PC-3 (cell line): ENCODE measurements at places on chromosomes 16 and 17.

GRCh38 chr17:27818401-27819105 lies 18.2 kb upstream of the NOS2 start:
- DNase-seq, result no peak

DNA sequence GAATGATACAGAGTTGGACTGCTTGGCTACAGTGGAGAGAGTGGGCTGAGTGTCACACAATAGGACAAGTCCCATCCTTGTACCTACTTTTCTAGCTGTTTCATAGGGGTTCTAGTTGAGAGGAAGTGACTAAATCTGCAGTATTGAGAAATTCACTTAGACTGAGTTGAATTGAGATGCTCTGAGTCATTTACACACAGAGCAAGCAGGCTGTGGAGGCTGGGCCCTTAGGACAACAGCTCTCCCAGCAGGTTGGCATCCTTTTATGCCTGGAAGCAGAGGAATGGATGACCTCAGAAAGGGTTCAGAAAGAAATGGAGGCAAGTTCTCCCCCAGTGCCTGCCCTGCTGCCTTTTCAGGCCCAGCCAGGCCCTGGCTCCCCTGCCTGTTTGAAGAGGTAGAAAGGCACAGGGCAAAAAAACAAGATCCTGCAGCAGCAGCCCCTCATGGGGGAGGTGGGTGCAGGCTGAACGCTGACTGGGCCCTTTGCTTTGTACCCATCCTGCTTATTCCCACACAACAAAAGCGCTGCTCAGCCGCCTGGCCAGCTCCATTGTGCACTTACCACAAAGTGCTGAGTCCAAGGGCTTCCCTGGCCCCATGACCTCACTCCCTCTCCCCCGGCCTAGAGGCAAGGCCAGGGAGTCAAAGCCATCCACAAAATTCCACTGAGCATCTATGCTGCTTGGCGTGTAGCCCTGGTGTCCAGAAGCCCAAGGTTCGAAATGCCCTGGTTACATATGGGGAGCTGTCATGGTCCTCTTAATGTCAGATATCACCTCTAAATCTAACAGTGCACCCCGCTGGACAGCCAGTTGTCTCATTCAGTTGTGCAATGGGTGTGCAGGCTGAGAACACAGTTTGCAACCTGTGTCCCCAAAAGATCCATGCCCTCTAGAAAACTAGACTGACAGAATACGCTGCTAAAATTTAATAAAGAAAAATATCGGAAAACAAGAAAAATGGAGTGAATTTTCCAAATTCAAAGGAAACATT lies 5.4 kb upstream of the CRYBA1 start:
- peak; percentile 87 for DNase-seq

DNA sequence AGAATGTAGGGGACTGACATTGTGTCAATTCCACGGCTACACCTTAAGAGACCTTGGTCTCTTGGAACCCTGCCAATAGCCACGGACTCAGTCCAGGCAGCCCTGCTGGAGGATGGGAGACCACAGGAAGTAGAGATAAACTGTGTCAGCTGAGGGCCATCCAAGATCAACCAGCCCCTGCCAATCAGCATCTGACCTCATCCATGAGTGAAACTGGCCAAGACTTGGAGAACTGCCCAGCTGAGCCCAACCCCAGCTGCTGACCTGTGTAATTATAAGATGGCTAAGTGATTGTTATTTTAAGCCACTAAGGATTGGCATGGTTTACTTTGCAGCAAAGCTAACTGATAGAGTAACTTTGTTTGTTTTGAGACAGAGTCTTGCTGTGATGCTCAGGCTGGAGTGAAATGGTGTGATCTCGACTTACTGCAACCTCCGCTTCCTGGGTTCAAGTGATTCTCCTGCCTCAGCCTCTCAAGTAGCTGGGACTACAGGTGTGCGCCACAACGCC lies 13.3 kb upstream of the YWHAE start:
- DNase-seq, result peak; percentile 79

- DNase-seq, result peak; percentile 38
Observed at GRCh38 chr16:4780235-4780634, 7.9 kb downstream of the SEPTIN12 start.

- DNase-seq, result no peak
Observed at GRCh38 chr17:39568702-39569101, 39.0 kb downstream of the NEUROD2 start.

DNA sequence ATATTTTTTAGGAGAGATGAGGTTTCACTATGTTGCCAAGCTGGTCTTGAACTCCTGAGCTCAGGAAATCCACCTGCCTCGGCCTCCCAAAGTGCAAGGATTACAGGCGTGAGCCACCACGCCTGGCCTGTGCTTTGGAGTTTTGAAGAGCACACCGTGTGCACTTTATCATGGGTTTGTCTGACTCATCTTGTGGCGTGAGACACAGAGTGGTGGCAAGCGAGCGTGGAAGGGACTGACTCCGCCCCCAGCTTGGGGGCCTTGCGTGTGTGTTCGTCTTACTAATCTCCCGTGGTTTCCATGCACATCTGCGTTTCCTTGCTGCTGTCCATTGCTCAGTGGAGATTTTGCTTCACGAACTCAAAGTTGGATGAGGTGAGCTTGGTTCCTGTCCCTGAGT lies 22.9 kb downstream of the CRAMP1 start:
- no peak for DNase-seq

DNA sequence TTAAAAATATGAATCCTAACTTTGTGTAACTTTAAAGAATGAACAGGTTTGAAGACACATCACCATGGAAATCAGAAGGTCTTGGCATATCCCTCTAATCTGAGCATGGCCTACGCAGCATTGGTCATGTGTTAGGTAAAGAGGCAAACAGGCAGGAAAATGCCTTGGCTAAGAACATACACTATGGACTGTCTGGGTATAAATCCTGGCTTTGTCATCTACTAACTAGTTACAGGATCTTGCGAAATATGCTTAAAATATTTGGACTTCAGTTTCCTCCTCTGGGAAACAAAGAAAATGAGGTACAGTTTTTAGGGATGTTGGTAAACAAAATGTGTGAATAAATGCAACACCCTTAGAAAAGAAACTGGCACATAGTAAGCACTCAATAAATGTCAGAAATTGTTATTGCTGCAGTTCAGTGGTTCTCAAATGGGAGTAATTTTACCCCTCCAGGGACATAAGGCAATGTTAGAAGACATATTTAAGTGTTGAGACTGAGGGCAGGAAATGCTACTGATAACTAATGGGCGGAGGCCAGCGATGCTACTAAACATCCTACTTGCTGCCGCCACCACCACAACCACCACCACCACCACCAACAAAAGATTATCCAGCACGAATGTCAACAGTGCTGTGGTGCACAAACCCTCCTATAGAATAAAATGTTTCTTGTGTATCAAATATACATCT lies 770.8 kb upstream of the SOX9 start:
- no peak for DNase-seq

DNA sequence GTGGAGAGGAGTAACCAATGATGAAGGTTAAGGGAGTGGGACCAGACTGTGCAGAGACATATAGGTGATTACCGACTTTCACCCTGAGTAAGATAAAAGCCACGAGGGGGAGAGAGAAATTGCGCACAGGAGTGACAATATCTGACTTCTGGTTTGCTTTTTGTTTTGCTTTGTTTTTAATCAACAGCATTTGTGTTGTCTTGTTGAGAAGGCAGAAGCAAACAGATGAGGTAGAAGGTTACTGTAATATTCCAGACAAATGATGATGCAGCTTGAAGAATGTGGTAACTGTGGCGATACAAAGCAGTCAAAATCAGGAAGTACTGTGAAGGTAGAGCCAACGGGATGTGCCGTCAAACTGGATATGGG lies 7.5 kb downstream of the PELP1 start:
- DNase-seq, result no peak

GRCh38 chr16:82542714-82543113 lies 84.1 kb upstream of the CDH13 start:
- no peak for DNase-seq

- DNase-seq, result no peak
Observed at GRCh38 chr16:80442779-80443178, 98.0 kb upstream of the DYNLRB2 start.

- no peak for DNase-seq
Observed at GRCh38 chr16:72969812-72970211, 78.1 kb downstream of the ZFHX3 start.

DNA sequence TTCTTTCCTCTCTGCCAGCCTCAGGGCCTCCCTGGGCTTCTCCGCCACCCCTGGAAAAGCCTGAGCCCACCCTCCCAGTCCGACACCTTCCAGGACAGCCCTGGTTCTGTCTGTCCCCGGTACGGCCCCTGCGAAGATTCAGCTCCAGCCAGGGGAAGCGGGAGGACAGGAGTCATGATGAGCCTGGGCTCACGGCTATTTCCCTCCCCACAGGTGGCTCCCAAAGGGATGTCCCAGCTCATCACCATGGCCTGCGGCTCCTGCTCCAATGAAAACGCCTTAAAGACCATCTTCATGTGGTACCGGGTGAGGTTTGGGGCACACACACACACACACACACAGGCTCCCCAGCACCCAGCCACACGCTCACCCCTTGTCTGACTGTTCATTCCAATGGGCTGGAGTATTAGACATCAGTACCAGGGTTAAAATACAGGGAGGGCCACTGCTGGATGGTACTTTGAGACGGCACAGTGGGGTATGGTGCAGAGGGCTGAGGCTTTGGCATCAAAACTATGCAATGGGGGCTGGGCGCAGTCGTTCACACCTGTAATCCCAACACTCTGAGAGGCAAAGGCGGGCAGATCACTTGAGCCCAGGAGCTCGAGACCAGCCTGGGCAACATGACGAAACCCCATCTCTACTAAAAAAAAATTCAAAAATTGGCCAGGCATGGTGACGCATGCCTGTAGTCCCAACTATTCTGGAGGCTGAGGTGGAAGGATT lies 32.8 kb downstream of the TMEM186 start:
- no peak for DNase-seq

DNA sequence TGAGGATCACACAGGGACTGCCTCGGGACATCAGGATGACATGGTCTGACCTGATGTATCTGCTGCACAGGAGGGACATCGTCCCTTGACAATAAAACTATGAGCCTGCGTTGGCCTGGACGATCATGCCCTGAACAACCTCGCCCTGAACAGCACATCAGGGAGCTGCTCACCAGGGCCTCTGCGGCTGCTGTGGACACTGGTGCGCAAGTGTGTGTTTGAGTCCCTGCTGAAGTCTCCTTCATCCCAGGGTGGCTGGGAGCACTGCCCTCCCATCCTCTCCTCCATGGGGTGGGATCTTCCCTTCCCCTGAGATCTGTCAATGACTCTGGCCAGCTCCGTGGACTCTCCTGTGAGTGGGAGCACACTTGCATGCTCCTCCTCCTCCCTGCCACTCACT lies 257.8 kb downstream of the RBFOX3 start:
- no peak for DNase-seq

DNA sequence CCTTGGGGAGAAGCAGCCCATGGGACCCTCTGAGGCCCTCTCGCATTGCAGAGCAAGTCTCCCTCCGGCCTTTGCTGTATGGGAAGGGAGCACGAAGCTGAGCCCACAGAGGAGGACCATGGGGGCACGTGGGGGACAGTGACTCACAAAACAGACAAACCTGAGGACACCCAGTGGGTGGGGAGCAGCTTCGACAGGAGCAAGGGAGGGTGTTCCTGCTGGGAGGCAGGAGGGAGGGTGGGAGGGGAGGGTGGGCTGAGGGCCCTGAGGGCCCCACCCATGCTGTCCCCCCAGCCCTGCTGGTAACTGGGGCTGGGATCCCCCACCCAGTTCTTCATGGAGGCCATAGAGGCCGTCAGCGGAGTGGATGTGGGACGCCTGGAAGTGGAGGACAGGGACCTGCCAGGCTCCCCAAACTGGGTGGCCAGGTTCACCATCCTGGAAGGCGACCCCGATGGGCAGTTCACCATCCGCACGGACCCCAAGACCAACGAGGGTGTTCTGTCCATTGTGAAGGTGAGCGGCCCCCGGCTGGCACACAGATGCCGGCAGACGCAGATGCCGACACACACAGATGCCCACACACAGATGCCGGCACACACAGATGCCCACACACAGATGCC lies 12.5 kb downstream of the SLC22A31 start:
- no peak for DNase-seq

DNA sequence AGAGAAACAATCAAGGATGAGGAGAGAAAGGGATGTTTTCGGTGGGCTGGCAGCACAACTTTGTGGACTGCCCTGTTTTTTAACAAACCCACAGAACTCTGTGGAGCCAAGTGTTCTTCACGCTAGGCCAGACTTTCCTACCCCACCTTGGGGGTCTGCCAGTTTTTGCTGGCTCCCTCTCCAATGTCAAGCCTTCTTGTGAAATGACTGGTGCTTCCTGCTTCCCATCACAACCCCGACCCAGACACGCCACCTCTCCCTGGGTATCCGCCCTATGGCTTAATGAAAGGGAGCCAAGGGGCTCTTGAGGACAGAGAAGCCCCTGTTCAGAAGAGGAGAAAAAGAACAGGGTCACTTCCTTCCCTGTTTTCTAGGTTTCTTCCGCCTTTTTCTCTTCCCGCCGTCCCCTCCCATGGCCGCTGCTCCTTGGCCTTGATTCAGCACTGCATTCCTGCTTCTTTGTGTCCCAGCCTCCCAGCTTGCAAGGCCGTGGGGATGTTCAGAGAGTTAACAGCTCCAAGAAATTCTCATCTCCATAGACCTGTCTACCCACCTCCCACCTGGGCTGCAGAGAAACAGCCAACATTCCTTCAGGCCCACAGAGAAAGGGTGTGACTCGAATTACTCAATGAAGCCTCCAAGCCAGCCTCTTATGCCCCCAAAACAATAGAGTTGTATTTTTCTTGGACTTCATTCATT lies 16.5 kb upstream of the SOX9 start:
- peak; percentile 28 for DNase-seq

GRCh38 chr16:11240636-11241473 lies 15.1 kb downstream of the SOCS1 start:
- no peak for DNase-seq

GRCh38 chr16:2948807-2949704 lies 15.0 kb upstream of the KREMEN2 start:
- DNase-seq, result no peak

GRCh38 chr16:55809386-55809785 lies 23.5 kb downstream of the CES1 start:
- DNase-seq, result no peak

GRCh38 chr16:79325226-79325945 lies 275.2 kb downstream of the MAF start:
- no peak for DNase-seq

- peak; percentile 76 for DNase-seq
Observed at GRCh38 chr17:71926746-71927398, 193.9 kb upstream of the SOX9 start.

DNA sequence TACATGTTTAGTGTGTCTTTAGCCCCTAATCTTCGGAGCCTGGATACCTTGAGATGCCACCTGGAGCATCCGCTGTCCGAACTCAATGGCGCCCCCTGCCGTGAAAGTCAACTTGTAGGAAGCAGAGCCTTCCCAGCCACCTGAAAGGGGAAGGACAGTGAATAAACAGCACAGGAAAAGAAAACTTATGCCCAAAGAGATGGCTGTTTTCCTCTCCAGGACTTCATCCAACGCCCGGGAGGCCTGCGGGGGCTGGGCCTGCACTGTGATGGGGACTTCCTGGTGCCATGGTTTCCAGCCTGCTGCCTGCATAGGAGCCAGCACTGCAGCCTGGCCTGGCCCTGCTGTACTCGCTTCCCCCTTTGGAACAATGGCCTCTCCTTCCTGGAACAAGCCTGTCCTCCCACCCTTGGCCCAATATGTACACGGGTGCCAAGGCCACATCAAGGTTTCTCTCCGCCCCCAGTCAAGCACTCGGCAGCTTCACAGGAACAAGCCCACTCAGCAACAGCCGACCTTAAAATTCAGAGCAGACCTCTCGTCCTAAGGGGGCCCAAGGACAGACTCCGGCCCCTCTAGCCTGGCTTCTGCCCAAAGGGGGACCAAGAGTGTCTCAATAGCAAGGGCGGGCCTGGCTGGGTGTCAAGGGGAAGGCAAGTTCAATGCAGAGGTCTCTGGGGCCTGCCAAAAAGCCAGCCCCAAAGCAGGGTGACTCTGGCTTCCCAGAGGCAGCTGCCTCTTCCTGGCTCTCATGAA lies 4.5 kb upstream of the UNC13D start:
- peak; percentile 85 for DNase-seq

- DNase-seq, result no peak
Observed at GRCh38 chr17:13181683-13182082, 163.9 kb upstream of the ELAC2 start.
